ENCODE measurements at places on chromosomes 6 and 20.

DNA sequence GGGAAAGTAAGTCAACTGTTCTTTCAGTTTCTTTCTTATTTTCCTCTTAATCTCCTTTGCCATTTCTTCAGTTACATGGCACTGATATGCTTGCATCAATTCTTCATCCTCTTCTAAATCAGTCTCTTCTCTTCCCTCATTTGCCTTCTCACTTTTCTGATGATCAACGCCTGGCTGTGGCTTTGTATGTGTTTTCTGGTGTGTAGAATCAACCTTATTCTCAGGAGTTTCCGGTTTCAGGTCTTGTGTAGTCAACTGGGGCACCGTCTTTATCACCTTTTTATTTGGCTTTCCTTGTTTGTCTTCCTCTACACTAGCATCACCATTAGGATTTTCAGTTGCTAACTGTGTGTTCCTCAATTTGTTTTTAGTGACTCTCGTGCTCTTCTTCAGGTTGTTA, 31.6 kb downstream of the AHI1 start:
- no peak for DNase-seq

GRCh38 chr20:51640743-51641142, 98.2 kb upstream of the NFATC2 start:
- DNase-seq = no peak

- DNase-seq = no peak
Measured at GRCh38 chr20:11324990-11325389, 592.7 kb upstream of the BTBD3 start.

DNA sequence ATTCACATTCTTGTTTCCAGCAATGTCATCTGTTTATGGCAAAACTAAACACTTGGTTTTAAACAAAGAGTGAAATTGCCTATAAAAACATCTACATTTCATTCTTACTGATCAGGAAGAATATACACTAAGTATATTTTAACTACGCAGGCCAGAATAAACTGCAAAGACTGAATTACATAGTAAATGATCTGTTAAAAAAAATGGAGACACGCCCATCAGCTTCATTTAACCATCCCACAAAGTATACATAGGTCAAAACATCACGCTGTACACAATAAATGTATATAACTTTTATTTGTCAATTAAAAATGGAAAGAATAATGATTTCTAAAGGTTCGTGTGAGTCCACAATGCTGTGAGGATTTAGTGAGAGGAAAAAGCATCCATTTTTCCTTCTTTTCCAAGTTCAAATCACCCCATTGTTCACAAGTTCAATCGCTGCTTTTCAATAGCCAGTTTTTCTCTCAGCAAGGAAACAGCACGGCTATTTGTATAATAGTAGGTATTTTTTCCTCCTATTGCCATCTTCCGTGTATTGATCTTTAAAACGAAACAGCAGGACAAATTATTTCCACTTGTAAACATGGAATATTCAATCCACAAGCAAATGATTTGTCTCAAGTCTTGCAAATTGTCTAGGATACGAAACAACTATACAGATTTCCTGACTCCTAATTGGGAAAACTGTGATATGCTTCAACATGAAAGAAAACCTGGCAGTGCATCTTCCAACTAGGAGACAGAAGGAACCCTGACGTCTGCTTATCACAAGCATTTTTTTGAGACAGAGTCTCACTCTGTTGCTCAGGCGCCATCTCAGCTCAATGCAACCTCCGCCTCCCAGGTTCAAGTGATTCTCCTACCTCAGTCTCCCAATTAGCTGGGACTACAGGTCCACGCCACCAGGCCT, 10.6 kb downstream of the SFT2D1 start:
- no peak for DNase-seq

DNA sequence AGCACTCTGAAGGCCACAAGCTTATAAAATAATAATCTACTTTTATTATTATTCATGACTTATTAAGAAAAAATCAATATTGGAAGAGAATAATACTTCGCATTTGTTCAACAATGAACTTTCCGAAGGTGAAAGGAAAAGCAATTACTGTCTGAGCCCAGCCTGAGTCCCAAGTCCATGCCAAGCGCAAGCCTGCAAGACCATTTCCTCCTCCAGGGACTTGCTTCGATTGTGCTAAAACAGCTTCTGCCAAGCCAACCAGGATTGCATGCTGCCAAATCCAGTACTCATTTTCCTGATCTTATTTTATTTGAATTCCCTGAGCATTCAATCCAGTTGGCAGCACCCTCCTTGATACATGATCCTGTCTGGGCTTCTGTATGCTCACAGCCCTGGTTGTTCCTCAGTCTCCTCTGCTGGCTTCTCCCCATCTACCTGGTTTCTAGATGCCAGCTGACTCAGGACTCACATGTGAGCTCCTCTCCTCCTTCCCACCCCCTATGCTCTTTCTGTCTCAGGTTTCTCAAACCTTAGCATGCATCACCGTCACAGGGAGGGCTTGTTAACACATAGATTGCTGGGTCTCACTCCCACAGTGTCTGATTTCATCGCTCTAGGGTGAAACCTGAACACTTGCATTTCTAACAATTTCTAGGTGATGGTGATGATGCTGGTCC, 55.9 kb upstream of the PSMF1 start:
- DNase-seq = no peak

- DNase-seq = no peak
Measured at GRCh38 chr6:140401761-140402160, 1027.3 kb upstream of the CITED2 start.

GRCh38 chr6:98974309-98974708, 26.6 kb upstream of the FBXL4 start:
- no peak for DNase-seq

DNA sequence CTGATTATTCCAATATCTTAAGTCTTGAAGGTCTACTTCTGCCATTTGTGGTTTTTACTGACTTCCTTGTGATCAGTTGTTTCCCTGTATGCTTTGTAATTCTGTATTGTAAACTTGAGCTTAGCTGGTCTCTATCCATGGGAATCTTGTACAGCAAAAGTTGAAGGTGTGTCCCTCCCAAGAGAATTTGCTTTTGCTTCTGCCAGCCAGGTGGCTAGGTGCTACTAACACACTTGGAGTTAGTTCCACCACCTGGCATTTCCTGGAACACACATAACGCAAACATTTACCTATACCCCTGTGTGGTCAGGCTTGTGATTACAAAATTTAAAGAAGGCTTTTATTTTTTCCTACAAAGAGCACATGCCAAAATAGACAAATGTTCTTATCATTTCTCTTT, 141.2 kb downstream of the GRM4 start:
- DNase-seq = no peak

GRCh38 chr6:79631693-79632172, 604 bp downstream of the SH3BGRL2 start:
- no peak for DNase-seq

GRCh38 chr6:136426627-136427377, 123.4 kb downstream of the MAP7 start:
- DNase-seq = no peak

- DNase-seq = no peak
Measured at GRCh38 chr6:58073263-58073662, 755.8 kb downstream of the PRIM2 start.

DNA sequence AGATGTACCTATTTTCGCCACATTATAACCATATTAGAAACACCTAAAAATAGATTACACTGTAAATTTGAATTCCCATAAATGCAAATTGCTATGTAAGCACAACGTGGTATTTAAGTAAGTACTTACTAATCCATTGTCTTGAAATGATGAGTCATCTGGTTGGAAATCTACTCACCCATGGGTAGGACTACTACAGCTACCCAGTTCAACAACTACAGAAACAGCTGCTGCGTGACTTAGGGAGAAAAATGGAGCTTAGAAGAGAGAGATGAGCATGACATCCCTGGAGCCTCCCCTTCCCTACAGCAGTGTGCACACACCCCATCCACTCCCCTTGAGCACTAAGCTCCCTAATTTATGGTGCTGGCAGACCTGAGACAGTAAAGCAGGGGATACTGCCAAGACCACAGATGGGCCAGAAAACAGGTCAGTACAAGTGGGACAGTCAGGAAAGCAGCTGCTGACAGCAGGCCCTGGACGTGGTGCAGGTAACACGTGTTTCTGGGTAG, 26.9 kb downstream of the RRAGD start:
- DNase-seq = peak; percentile 53

DNA sequence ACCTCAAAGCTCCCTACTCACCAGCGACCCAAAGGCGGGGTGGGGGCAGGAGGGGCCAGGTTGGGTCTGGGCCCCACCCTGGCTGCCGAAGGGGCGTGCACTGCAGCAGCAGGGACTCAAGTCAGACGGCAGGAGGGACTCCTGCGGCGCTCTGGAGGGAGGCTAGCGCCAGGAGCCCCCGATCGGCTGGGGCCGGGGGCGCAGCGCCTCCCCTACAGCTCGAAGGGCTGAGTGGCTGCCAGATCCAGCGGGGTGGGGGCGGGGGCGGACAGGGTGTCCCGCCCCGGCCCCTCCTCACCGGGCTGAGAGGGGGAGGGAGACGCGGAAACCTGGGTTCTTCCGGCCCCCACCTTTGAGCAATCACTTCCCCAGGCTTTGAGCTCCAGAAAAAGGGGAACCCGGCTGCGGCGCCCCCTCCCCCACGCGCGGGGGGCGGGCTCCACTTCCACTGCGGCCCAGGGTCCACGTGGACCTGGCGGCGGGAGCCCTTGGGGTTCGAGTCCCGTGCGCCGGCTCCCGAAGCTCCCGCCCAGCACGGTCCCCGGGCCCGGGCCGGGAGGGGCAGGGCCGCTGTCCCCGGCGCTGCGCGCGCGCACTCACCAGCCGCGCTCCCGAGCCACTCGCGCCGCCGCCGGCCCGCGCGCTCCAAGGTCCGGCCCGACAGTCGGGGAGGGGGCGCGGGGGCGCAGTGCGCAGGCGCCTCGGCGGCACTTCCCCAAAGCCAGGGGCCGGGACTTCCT, at the start of gene RGS19:
Gene RGS19, minus strand, starts transcription at position 246 of the 740 bp plus-strand sequence. CDS start 2,632 bp downstream, outside the sequence.
- DNase-seq = peak; percentile 60

- peak; percentile 63 for DNase-seq
Measured at GRCh38 chr20:50379049-50379990, 130.9 kb upstream of the PTPN1 start.

DNA sequence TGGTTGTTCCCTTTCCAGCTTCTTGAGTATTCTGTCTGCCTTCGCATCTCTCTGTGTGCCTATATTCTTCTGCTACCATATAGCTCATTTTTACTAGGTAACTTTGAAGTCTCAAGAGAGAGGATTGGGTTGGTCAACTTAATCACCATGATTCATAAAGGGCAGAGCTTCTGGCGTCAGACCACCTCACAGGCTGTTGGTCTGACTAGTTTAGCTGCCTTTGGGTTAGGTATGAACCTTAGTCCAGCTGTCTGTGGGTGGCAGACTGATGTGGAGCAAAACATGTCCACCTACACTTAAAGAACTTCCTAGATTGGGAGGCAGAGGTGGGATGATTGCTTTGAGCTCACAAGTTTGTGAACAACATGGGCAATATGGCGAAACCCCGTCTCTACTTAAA, 192.2 kb upstream of the SGK1 start:
- DNase-seq = no peak

DNA sequence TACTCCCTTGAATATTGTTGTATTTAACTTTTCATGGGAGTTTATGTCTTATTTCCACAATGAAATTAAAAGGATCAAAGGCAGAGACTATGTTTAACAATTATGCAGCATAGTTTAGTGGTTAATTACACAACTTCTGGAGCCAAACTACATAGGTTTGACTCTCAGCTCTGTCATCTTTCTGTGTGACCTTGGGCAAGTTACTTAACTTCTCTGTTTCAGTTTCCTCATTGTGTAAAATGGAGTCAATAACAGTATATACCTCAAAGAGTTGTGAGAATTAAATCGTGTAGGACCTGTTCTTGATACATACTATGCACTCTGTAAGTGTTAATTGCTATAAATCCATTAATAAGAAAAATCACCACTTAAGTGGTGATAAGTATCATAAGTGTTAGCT, 48.3 kb downstream of the BTBD9 start:
- DNase-seq = no peak

- no peak for DNase-seq
Measured at GRCh38 chr6:53333439-53334408, 15.0 kb downstream of the ELOVL5 start.

DNA sequence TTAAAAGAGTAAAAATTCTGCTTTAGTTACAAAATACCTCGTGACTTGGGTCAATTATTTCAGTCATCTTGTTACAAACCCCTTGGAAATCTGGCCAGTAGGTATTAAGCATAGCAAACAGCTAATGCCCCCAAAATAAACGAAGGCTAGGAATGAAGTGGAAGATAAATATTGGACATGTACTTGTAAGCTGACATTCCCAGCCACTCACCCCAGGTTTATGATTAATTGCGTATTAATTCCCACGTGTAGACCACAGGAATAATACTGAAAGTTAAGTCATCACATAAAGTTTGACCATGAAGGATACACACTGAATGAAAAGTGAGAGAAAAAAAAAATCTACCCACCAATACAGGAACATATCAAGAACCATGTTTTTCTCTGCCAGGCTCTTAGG, 936.5 kb upstream of the ADGRB3 start:
- DNase-seq = peak; percentile 58

- no peak for DNase-seq
Measured at GRCh38 chr6:158471339-158471738, 88.6 kb upstream of the TMEM181 start.

DNA sequence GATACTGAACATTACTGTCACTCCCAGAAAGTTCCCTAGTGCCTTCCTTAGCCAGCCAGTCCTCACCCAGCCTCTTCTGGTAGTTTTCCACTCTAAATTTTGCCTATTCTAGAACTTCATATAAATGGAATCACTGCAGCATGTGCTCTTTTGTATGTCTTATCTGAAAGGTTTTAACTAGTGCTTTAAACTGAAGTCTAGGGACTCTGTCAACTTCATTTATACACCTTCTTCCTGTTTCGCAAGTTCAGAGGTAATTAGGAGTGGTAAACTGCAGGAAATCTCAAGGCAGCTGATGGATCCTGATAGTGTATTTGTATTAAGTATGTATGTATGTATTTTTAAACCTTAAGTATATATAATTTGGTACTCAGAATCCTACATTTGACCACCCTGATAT, 94.3 kb downstream of the TCP11 start:
- no peak for DNase-seq

DNA sequence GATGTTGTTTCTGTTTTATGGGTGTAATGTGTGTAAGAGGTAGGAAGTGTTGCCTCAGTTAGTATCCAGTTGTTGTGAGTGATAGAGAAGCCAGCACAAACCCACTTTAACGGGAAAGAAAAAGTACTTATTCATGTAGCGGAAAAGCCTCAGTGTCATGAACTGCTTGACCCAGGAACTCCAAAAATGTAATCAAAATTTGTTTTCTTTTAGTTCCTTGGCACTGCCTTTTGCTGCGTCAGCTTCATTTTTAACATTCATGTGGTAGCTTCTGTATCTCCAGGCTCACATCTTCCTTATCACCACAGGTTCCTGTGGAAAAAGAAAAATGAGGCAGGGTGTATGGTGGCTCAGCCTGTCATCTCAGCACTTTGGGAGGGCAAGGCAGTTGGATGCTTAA, 46.4 kb upstream of the CCDC28A start:
- no peak for DNase-seq

- DNase-seq = peak; percentile 53
Measured at GRCh38 chr6:43454696-43455530, 435 bp downstream of the DLK2 start.

Measured in SHP77 treated with DMSO at 0.1 percent for 48 hours (cell line).